HEK293T (cell line): ENCODE measurements at places on chromosomes 12 and 14.

DNA sequence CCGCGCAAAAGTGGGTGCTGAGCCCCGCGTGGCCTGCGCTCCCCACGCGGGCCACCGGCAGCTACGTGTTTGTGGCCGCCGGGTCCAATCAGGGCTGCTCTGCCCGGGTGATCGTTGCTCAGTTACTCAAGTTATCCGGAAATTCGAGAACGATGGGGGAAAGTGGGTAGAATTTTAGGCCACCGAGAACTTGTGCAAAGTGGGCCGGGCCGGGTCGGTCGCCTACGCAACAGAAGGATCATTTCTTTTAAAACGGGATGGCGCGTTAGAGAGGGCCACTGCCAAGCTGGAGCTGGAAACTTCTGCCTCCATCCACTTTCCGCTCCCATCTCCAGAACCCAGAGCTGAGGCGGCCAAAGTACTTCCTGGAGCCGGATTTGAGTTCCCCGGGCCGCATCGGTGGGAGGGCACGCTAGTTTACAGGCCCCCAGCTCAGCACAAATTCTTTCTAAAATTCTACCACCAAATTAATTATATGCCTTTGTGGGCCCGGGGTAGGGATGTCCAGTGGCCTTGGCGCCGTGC lies 3.5 kb downstream of the RFX4 start:
- no peak for DNase-seq

- no peak for DNase-seq
Measured at GRCh38 chr14:24376448-24377070, 8.6 kb downstream of the NFATC4 start.

DNA sequence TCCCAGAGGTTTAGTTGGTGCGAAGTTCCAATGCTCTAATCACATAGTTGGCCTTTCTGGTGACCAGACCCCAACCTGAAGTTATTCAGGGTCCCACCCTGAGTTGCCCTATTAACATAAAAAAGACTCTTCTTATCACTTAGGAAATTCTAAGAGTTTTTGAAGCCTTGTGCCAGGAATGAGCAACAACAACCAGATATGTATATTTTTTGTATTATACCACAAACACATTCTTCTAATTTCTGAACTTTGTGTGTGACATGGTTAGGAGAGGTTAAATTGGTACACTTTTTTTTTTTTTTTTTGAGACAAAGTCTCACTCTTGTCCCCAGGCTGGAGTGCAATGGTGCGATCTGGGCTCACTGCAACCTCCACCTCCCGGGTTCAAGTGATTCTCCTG lies 320.4 kb upstream of the PDE3A start:
- DNase-seq = no peak

DNA sequence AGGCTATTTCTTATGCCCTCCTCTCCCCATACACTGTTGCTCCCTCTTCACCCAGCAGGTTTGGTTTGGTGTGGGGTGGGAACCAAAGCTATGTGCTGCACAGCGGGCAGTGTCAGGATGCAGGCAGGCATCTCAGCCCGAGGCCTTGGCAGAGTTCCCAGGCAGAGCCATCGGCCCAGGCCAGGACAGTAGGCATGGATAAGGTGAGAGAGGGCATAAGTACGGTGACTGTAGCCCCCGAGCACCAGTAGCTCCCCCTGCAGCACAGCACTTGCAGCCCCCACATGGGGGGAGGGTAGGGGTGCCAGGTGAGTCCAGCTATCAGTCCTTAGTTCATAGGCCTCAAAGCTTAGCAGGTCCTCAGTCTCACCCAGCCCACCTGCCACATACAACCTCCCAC lies 7.2 kb downstream of the KLHL33 start:
- no peak for DNase-seq

DNA sequence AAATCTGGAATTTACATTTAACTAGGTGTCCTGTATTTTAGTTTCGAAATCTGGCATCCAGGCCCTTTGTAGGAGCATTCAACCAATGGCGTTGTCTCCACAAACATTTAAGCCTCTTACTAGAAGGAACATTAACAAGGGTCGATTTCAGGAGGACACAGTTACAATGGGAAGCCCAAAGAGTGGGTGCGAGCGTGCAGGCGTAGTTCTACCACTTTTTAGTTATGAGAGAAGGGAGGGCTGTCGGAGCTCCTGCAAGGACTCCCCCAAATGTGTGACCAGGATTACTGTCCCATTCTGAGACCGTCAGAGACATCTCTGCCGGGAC lies 365 bp upstream of the ABHD4 start:
- DNase-seq = no peak

DNA sequence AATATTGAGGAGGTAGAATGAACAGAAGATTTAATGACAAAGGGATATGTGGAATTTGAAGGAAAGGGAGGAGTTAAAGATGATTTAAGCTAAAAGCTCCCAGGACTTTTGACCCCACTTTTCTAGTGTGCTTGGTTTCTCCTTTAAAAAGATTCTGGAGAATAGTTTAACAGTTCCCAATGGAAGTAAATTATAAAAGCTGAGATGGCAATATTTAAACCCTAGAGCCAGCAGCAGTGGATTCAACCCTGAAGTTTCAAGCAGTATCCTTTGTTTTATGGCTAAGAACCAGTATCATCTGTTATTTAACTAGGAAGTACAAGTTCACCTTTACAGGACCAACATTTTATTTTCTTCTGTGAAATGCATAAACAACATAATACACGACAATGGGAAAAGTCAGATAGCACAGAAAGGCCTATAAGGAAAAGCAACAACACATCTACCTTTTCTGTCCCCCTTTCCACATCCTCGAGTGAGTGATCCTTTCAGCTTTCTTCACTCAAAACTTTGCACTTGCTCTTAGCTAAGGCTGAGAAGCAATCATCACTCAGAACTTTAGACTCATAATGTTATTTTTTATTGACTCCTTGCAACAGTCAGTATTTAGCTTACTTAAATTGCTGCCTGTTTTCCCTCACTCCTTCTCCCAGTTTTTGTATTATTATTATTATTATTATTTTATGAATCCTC lies 264.5 kb downstream of the FBXL14 start:
- DNase-seq = no peak

DNA sequence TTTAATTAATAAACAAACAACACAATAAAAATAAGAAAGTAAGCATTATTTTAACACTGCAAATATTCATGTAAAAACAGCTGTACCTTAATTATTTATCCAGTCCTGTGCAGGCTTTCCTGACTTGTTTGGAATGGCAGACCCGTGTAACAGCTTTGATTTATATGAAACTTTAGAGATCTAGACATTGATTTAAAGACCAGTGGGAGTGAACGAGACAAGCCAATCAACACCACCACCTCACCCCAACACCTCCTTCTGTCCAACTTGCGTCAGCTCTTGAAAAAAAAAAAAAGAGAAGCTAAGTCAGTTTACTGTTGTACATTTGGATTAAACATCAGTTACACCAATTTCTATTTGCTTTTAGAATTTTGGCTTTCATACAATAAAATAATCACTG lies 22.3 kb downstream of the SLC38A4 start:
- no peak for DNase-seq

DNA sequence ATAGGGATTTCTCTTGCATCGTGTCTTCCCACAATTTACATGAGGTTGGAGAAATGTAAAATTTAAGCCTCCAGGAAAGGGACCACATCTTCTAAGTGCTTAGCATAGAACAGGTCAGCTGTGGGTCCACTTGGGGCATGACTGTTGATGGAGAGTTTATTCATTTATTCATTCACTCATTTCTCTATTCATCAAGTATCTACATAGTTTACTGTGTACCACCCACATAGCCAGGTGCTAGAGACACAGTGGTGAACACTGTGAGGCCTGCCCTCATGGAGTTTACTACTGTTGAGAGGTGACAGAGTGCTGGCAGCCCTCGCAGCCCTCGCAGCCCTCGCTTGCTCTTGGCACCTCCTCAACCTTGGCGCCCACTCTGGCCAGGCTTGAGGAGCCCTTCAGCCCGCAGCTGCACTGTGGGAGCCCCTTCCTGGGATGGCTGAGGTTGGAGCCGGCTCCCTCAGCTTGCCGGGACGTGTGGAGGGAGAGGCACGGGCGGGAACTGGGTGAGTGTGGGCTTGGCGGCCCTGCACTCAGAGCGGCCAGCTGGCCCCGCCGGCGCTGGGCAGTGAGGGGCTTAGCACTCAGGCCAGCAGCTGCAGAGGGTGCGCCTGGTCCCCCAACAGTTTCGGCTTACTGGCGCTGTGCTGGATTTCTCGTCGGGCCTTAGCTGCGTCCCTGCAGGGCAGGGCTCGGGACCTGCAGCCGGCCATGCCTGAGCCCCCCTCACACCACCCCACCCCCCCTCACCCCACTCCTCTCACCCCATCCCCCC lies 1.7 kb upstream of the JPH4 start:
- no peak for DNase-seq
